ENCODE measurements at places on chromosomes 3 and 15.

DNA sequence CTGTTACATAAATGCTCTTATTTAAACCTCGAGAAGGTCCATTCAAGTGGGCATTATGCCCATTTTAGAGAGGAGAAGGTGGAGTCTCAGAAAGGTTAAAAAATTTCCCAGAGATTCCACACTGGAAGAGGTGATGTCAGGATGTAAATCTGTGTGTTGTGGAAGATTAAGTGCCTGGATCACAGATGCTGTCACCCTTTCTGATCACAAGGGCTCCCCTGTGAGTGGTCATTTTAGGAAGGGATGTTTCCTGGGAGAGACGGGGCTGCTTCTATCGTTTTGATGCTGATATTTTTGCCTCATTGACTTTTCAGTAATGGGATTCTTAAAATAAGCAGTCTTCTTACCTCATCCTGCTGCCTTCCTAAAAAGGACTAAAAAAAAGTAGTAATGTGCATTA, 132.5 kb downstream of the CLSTN2 start:
- DNase-seq: no peak

DNA sequence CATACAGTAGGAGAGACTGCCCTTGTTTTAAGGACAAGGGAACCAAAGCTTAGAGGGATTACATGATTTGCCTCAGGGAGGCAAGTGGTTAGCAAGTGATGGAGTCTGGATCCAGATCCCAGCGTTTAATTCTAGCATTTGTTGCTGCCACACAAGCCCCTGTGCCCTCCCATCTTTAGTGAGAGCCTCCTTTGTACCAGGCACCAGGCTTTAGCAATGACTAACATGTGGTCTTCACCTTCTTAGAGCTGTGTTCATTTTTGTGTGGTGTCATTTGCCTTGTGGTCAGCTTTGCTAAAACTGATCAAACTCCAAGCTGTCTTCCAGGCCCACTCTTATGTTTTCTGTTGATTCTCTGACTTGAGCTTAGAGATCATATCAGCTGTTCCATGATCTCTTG, 290.5 kb downstream of the RPLP1 start:
- no peak for DNase-seq

- DNase-seq: no peak
Measured at GRCh38 chr15:60110909-60111308, 106.8 kb downstream of the FOXB1 start.

- no peak for DNase-seq
Measured at GRCh38 chr3:155230382-155230781, 63.1 kb downstream of the STRIT1 start.

DNA sequence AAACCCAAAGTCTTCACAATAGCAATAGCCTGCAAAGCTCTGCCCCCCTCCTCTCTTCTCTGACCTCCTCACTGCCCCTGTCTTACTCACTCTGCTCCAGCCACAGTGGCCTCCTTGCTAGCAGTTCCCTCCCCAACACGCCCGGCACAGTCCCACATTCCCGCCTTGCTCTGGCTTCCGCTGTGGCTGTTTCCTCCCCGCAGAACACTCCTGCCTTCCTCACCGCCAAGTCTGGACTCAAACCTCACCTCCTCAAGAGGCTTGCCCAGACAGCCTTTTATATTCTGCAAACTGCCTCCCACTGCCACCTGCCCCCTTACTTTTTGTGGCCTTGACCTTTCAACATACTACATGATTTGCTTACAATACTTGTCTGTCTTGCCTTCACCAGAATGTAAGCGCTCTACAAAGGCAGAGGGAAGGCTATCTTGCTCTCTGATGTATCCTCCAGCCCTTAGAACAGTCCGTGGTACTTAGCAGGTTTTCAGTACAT, 406 bp upstream of the MPI start:
- DNase-seq: no peak

DNA sequence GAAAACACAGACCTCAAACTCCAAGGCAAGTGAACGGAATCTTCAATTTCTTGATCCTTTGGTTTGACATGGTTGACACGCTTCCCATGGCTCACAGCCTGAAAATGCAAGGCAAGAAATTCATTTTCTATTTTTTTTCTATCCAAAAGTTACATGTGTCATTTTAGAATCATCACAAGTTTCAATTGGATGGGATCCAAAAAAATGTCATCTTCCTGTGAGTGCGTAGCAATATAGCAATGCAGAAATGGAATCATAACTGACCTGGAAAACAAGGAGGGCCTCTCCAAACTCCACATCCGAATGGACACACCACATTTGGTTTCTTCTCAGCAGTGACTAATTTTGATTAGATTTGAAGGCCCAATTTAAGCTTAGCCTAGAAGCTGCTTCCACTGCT, 175.8 kb upstream of the ATP11B start:
- no peak for DNase-seq

DNA sequence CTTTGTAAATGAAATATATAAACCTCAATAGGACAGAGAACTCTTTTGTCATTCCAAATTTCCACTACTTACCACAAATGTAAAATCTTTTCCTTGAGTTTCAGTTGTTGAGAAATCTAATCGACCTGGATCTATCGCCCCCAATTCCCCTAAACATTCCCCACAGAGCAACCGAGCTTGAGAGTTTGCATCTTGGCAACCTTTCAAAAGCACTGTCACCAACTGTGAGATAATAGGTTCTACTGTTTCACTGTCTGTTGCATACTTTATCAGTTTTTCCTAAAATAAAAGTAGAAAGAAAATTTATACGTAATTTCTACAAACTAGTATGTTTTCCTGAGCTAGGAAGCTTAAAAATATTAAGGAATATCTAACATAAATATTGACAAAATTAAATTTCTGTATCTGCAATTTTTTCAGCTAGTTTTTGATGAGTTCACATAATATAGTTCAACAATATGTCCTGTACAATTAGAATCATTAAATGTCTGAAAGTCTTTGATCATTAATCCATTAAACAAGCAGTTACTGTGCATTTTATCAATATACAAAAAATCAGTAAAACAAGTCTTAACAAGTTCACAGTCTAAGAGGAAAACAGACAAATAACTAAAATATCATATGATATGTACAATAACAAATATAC, 54.5 kb downstream of the ATR start:
- DNase-seq: no peak

DNA sequence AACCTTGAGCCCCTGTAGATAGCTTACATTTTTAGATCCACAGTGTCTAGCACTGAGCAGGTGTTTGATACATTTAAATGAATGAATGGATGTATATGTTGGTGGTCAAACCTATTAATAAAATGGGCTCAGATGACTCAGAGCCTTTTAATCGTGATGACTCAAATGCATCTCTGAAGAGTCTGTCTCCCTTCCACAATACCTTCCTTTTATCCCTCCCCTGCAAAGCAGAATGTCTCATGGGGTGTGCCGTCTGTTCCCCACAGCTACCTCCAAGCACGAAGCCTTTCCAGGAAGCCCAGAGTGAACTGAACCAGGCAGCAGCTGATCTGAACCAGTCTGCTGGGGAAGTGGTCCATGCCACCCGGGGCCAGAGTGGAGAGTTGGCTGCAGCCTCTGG, 303.5 kb upstream of the TPM1 start:
- no peak for DNase-seq

GRCh38 chr3:17478673-17479072, 263.8 kb downstream of the TBC1D5 start:
- DNase-seq: no peak

DNA sequence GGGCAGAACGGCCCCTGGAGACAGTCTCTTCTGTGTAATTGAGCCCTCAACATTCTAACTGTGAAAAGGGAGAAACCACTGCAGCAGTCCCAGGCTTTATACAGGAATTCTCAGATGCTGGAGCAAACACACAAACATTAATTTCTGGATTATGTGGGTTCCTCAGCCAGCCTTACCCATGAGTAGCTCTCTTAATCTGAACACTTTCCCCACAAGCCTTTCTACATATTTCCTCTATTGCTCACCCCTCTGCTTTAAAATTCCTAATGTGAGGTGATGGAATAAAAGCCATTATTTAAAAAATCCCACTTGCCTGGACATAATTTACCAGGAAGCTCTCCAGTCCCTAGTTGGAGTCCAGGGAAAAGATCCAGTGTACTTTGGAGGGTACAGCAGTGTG, 139.0 kb downstream of the CTNNB1 start:
- DNase-seq: no peak

GRCh38 chr3:56787784-56788256, 13.9 kb downstream of the ARHGEF3 start:
- DNase-seq: no peak

- no peak for DNase-seq
Measured at GRCh38 chr15:69758810-69759790, 306.5 kb downstream of the RPLP1 start.

DNA sequence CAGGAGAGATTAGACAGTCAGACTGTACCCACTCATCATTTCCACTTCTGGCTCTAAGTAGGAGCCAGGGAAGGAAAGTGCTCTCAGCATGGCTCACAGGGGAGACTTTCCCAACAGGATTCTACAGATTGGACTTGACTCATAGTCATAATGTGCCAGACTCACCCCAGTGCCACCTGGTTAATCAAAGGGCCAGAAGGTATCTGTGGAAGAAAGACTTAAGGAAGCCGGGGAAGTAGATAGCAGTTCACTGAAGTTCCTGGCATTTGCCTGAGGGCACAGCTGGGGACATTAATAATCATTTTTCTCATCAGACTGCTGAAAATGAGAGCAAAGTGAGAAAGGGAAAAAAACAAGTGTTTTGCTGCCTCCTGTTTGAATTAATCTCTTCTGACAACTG, 717.5 kb downstream of the TUSC7 start:
- no peak for DNase-seq

DNA sequence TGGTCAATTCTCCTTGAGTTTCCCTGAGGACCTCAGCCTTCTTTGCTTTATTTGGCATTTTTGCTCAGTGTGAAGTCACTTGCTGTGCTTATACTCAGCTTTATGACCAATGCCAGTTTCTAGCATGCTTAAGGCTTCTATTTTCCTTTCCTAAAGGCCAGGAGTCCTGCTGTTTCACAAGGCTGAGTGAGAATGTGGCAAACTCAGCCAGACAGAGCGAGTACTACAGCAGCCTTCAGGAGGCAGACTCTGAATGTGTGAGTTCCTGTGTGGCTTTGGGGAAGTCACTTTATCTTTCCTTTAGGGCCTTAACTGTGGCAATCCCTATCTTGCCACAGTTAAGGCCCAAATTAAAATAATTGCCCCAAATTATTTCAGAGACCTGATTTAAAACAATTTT, 213.2 kb upstream of the MRPL3 start:
- DNase-seq: no peak

DNA sequence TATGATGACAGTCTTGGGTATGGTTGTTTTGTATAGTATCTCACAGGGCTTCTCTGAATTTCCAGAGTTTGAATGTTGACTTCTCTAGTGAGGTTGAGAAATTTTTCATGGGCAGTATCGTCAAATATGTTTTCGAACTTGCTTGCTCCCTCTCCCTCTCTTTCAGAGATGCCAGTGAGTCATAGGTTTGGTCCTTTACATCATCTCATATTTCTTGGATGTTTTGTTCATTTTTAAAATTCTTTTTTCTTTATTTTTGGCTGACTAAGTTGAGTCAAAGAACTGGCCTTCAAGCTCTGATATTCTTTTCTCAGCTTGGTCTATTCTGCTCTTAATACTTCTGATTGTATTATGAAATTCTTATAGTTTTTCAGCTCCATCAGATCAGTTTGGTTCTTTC, 282.3 kb upstream of the NECTIN3 start:
- DNase-seq: no peak

DNA sequence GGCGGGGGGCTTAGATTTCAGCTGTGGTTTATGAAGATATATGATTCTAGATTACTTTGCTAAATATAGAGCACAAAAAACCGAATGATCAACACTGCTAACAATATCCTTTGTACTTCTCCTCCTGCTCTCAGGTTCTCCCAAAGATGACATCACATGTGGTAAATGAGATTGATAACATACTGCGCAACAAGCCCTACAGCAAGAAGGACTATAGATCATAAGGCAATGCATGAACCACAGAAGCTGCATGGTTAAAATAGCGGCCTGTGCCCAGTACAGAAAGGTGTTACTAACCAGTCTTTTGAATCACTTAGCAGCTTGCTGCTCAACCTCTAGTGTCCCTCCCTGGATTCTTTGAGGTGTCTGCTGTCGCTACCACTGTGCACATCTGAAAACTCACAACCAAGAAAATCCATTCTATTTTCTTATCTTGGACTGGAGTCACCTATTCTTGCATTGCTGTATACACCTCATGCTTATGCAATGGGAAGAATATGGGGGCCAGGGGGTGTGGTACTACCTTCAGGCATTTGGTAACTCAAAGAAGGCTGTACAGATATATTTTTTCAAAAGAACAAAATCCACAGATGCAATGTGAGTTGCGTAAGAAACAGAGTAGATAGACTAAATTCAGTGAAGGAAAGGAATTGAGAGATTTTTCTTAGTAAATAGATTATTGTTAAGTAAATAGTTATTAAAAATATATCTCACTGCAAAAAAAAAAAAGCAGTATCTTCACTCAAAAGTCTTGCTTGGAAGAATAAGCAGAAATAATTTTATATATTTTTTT, 18.2 kb downstream of the SSR3 start:
- DNase-seq: no peak

GRCh38 chr3:196227629-196228493, 11.5 kb downstream of the SLC51A start:
- no peak for DNase-seq

- DNase-seq: no peak
Measured at GRCh38 chr3:146559388-146559787, 15.0 kb upstream of the PLSCR1 start.

GRCh38 chr3:136332776-136333175, 82.6 kb downstream of the PCCB start:
- DNase-seq: no peak

DNA sequence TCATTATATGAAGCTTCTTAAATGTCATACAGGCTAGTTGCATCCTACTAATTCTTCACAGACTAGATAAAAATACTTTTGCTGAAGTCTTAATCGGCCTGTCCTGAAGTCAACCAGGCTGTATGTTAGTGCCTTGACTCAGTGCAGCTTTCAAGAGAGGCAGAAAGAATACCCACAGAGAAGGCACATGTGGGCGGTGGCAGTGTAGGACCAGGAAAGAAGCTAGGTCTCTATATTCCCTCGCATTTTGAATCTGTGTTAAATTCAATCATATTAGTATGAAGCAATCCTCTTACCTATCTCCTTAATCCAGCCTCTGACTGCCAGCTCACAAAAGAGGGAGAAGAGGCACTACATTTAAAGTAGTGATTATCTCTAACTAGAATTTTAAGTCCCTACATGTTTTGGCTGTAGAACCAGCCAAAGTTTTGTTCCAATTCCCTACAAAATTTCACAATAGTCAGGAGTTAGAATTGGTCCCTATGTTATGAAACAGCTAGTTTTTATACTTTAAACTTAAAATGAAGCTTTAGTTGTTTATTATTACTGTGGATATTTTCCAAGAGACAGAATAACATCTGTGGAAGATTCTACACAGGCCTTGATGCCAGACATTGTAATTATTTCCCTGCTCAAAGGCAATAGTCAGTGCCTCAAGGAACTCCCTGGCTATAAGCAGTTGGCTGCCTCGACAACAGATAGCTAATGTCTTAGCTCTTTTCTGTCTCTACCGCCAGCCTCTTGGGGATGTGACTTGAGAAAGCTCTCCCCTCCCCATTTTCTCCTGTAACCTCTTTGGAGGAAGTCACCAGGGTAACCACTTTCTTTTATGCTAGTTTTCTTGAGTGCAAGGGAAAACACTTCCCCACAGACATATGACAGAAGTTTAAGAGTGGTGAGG, 31.9 kb downstream of the CRTC3 start:
- DNase-seq: no peak

GRCh38 chr3:180265551-180265950, 228.8 kb upstream of the PEX5L start:
- no peak for DNase-seq

- no peak for DNase-seq
Measured at GRCh38 chr3:46903341-46904302, 26.1 kb downstream of the PTH1R start.

- DNase-seq: no peak
Measured at GRCh38 chr15:44656913-44657312, 6.5 kb downstream of the SPG11 start.

GRCh38 chr3:99962703-99963102, 145.0 kb downstream of the CMSS1 start:
- DNase-seq: peak; percentile 55

All from fibroblast of skin of left biceps (primary cell).